ENCODE measurements at places on chromosomes 1 and 21.

- peak; percentile 12 for DNase-seq
Observed at GRCh38 chr1:17581389-17582123, 42.1 kb downstream of the ARHGEF10L start.

DNA sequence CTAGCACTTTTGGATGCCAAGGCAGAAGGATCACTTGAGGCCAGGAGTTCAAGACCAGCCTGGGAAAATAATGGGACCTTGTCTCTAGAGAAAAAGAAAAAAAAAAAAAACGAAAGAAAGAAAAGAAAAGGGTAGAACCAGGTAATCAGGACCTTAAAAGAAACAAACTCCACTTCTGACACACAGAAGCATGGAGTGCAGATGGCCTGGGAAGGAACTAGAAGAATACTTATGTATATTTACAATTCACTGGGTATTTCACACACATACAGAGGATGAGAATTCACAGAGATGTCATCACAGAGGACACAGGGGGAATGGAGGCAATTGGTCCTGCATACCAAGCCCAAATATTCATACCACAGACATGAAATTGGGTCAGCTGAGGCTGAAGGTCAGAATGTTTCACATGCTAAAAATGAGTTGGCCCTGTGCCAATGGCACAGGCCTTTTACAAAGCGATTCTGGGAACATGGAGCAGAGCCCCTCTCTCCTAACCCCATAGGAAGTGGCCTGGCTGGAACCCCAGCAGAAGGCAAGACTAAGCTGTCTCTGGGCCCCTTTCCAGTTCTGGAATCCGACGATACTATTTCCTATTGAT, 4.4 kb downstream of the B4GALT3 start:
- no peak for DNase-seq

- DNase-seq: no peak
Observed at GRCh38 chr1:149844101-149844500, 55.3 kb upstream of the BOLA1 start.

DNA sequence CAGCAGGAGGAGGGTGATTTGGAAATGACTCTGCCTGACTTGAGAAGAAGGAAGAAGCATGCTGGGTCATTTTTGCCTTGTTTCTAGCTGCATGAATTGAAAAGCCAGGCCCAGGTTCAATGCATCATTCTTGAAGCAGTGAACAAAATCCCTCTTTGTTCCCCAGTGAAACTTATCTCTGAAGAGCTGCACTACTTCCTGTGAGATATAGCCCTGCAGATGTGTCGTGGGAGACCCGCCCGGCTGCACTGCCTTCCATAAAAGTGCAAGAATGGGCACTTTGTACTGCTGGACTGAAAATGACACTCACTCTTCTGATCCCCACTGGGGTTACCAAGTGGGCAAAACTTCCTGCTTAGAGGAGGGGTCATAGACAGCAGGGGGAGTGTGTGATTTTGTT, 249.2 kb upstream of the NFIA start:
- no peak for DNase-seq

DNA sequence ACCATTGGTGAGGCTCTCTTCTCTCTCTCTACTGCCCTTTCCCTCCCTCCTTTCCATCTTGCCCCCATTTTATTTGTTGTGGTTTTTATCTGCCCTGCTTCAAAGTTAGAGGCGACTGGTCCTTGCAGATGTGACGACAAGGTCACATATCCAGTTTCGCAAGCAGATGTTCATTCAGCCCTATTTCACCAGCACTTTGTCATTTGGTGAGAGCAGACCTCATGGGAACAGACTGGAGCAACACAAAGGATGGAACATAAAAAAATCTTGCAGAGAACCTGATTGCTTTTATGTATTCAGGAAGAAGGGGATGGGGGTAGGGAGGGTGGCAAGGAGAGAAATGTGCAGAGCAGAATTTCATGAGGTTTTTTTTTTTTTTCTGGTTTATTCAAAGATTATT, 84.3 kb downstream of the ELAVL4 start:
- peak; percentile 46 for DNase-seq

GRCh38 chr21:41614511-41614910, 106.6 kb upstream of the TMPRSS2 start:
- no peak for DNase-seq

- no peak for DNase-seq
Observed at GRCh38 chr1:55257958-55258357, 42.8 kb upstream of the USP24 start.

- no peak for DNase-seq
Observed at GRCh38 chr21:26845759-26846035, 488 bp upstream of the ADAMTS1 start.

- DNase-seq: no peak
Observed at GRCh38 chr1:14404862-14405301, 193.6 kb upstream of the KAZN start.

DNA sequence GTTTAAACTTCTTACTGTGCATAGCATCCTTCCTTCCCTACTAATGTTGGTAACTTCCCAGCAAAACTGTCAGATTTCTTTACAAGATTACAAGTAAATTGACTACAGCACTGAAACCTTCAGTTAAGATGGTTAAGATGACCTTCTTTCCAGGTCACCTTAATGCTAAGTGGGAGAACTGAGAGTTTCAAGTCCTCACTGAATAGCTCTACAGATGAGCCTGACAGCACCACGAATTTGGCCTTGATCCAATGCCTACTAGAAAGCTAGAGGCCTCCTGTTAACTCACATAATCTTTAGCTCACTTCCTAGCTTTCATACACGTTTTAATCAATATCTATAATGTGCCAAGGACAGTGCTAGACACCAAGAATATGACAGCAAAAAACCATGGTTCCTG, 276.0 kb upstream of the PLD5 start:
- DNase-seq: no peak

- DNase-seq: peak; percentile 30
Observed at GRCh38 chr1:11045428-11046269, 1.4 kb downstream of the MASP2 start.

DNA sequence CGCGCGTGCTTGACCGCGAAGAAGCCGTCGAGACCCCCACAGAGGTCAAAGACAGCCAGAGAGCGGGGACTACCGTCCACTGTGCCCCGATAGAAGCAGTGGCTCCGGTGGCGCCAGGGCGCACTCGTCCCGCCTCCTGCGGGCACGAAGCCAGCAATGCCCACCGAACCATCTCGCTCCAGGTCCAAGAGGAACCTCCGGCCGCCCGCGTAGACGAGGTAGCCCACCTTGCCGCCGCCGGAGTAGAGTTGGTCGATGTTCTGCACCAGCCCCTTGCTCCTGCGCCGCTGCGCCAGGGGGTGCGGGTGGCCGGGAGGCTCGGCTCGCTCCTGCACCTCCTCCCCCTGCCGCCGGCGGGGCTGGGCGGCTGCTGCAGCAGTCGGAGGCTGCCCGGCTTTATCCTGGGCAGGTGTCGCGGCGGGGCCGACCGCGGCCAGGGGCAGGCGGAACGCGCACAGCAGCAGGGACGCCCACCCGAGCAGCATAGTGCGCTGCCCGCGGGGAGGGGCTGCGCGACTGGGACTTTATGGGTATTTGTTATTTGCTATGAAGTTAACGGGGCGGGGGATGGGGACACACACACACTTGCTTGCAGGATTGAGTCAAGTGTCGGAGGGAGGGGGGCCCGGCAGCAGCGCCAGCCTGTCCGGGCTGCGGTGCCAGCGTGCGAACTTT, 844 bp downstream of the ADAMTS5 start:
- DNase-seq: no peak

DNA sequence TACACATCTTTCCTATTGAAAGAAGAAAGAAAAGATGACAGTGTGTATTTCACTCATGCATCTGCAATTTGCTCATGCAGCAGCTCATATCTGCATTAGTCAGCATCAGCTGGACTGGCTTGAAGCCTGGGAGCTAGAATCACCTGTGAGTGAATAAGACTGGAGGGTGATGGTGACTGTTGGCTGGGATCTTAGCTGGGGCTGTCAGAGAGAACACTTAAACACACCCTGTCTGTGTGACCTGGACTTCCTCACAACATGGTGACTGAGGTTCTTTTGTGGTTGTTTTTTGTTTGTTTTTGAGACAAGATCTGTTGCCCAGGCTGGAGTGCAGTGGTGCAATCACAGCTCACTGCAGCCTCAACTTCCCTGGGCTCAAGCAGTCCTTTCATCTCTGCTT, 24.9 kb downstream of the KLHDC7A start:
- DNase-seq: no peak

- peak; percentile 27 for DNase-seq
Observed at GRCh38 chr1:117600325-117600943, 5.4 kb upstream of the TENT5C start.

DNA sequence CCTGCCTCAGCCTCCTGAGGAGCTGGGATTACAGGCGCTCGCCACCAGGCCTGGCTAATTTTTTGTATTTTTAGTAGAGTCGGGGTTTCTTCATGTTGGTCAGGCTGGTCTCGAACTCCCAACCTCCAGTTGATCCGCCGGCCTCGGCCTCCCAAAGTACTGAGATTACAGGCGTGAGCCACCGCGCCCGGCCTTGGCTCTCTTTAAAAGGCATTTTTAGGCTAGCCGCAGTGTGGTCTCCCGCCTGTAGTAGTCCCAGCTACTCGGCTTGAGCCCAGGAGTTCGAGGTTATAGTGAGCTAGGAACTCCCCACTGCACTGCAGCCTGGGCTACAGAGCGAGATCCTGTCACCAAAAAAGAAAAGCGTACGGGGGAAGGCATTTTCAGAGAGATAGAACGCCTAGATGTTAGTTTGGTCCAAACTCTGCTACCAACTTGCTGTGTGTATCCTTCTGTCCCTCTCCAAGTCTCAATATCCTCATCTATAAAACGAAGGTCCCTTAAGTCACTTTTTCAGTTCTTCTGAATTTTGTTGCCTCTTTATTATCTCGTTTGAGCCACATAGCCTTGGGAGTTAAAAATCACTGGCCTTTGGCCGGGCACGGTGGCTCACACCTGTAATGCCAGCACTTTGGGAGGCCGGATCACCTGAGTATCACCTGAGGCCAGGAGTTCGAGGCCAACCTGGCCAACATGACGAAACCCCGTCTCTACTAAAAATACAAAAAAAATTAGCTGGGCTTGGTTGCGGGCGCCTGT, 734 bp downstream of the MED18 start:
- DNase-seq: peak; percentile 61

DNA sequence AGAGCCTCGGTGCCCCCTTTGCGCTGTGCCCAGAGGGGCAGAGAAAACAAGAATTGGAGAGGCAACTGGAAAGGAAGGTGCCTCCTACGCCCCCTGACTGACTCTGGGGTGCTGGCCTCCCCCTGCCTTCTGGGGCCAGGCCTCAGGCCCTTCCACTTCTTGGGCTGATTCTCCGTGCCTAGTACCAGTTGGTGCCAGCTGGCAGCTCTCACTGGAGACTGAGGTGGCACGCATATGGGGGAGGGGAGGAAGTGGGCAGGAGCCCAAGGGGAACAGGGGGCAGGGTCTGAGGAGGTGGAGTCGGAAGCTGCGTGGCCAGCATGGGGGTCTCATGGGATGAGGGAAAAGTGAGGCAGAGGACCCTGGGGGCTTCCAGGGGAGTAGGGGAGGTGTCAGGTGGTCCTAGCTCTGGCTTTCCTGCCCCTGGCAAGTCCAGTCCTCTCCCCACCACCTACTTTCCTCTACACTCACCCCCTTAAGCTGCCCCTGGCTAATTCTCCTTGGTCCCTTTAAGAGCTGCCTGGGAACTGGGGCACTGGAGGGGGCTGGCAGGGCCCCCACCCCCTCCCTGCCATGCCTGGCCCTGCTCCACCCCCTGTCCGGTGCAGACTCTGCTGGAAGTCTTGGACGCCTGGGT, 6.5 kb upstream of the SEMA4A start:
- DNase-seq: peak; percentile 53

DNA sequence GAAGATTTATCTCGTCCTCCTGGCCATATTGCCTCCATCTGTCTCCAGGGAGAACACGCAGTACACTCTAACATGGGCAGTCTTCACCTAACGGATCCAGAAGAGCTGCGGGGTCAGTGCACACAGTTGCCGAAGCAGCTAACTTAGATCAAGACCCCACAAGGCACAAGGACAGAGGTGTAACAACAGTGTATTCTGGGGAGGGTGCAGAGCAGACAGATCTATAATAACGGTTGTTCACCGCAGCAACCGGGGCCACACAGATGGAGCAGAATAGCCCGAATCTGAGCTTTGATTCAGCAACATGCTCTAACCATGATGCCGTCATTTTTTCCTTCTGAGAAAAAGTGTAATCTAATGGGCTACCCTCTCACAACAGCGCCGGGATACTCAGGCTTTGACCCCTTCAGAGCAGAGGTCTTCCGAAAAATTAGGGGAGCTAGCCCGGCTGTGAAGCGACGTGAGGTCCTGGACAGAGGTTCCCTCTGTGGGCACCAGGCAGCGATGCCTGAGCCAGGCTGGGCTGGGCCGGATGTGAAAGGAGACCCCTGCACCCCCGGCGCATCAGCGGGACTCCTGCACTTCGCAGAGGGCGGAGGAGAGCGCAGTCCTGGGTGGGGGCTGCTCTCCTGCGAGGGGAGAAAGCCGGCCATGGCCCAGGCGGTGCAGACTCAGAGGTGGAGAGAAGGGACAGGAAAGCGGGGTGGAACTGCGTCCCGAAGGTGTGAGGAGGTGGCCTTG, 57.5 kb downstream of the BCL9 start:
- DNase-seq: no peak

- peak; percentile 46 for DNase-seq
Observed at GRCh38 chr21:21688889-21689288, 690.7 kb downstream of the NCAM2 start.

DNA sequence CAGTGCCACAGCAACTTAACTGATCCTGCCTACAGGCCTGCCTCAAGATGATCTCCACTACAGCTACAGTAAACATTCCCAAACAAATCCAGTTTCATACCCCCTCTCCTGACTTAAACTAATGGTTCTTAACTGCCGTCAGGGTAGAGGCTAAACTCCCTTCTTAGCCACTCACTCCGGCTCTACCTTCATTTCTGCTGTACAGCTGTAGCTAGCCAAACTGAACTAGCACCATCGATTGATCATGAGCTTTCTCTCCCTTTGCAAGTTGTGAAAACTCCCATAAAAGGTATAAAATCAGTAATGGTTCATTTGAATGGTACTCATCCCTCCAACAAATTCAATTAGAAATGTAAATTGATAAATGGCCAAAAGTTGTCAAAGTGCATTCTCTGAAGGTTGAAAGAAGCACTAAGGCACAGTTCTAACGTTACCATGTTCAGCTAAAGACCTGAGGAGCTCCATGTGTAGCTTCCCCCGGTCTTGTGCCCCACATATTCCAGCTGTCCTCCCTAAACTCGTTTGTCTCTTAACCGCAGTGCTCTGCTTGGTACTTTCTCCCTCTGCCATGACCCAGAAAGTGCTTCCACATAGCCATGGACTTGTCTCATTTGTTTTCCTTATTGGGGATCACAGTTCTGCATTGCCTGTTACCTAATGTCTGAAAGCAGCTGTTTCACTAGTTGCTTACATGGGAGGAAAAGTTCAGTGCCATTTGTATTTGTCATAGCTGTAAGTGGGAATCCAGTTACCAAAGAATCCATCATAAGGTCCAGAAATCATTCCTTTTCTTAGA, 49.8 kb downstream of the DHX9 start:
- DNase-seq: no peak
